ENCODE measurements at places on chromosomes 7 and 10. TPM values are rescaled to one million over a fixed set of nuclear protein-coding genes. Genes with fewer than 3 reads are reported as not detected.

Gene SPRN
- polyA plus RNA-seq, result 1.2 TPM

Gene PHKG1
- polyA plus RNA-seq, result 0.41 TPM

Gene CABCOCO1
- 1.6 TPM for polyA plus RNA-seq

Gene SLC29A4
- 1.0 TPM for polyA plus RNA-seq

Gene HMX3
- polyA plus RNA-seq, result not detected

Gene CCM2
- 27.8 TPM for polyA plus RNA-seq

Gene BMPER
- polyA plus RNA-seq, result 15.9 TPM

Gene GPR26
- not detected for polyA plus RNA-seq

Gene GPR15LG
- not detected for polyA plus RNA-seq

GRCh38 chr7:3916146-3916545, 615.1 kb downstream of the SDK1 start:
- H3K36me3 ChIP-seq, result no peaks in the 10 kb centered on the region
- H3K27ac ChIP-seq, result no peak overlapping the region
- H3K27me3 ChIP-seq, result no peaks in the 10 kb centered on the region
- no peaks in the 10 kb centered on the region for H3K4me1 ChIP-seq
- DNase-seq, result peak; percentile 82
- no peak overlapping the region for H3K4me3 ChIP-seq

GRCh38 chr7:27117887-27118491, 12.6 kb downstream of the HOXA4 start:
- H3K4me3 ChIP-seq, result peak overlapping the region; percentile 57
- peak overlapping the region; percentile 88 for H3K27ac ChIP-seq
- H3K36me3 ChIP-seq, result no peaks in the 10 kb centered on the region
- no peaks in the 10 kb centered on the region for H3K27me3 ChIP-seq
- DNase-seq, result peak; percentile 89

DNA sequence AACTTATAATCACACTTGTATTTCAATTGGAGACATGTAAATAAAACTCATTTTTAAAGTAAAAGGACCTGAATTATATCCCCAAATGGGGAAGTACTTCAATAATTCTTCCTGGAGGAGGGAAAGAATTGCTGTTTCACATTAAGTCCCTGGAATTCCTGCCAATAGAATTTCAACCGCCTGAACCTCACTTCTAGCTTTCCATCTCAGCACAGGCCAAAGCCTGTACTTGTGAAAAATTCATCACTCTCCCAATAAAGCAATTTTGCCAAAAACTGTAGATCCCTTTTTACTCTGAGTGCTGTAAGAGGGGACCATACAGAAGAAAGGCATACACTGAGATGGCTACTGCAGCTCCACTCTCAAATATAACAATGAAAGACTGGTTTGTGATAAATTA, 54.8 kb downstream of the CADPS2 start:
- no peaks in the 10 kb centered on the region for H3K36me3 ChIP-seq
- no peak for DNase-seq
- H3K27ac ChIP-seq, result no peak overlapping the region
- no peaks in the 10 kb centered on the region for H3K4me1 ChIP-seq
- no peak overlapping the region for H3K4me3 ChIP-seq

DNA sequence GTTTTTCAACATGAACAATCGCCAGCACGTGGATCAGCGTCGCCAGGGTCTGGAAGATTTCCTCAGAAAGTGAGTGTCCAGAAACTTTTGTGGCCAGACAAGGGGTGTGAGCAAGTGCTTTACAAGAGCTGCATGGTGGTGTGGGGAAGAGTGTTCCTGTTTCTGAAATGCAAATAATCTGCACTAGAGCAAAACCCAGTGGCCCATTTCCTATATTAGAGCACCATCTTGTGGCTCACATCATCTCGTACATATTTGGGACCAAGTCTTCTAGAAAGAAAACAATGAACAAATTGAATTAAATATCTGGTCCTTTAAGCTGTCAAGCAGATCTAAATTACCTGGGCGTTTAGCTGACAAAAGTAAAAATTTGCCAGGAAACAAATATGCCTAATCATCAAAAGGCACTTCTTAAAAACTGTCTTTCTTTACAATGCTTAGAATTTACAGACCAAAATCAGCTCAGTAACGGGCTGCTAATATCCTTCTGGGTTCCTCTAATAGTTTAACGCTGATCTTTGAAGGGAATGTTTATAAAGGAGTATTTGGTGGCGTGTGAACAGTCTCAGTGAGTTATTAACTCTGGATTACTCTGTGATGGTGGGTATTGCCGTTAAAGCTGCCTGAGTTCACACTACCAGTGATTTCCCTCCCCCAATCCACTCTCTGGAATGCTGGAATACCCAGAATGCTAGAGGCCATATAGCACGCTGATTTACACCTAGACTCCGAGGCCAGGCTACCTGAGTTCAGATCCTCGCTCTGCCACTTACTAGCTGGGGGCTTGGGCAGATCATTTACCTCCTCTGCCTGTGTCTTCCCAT, 73.6 kb downstream of the SNX10 start:
- H3K36me3 ChIP-seq, result no peaks in the 10 kb centered on the region
- H3K27me3 ChIP-seq, result no peaks in the 10 kb centered on the region
- no peaks in the 10 kb centered on the region for H3K4me1 ChIP-seq
- no peak overlapping the region for H3K4me3 ChIP-seq

DNA sequence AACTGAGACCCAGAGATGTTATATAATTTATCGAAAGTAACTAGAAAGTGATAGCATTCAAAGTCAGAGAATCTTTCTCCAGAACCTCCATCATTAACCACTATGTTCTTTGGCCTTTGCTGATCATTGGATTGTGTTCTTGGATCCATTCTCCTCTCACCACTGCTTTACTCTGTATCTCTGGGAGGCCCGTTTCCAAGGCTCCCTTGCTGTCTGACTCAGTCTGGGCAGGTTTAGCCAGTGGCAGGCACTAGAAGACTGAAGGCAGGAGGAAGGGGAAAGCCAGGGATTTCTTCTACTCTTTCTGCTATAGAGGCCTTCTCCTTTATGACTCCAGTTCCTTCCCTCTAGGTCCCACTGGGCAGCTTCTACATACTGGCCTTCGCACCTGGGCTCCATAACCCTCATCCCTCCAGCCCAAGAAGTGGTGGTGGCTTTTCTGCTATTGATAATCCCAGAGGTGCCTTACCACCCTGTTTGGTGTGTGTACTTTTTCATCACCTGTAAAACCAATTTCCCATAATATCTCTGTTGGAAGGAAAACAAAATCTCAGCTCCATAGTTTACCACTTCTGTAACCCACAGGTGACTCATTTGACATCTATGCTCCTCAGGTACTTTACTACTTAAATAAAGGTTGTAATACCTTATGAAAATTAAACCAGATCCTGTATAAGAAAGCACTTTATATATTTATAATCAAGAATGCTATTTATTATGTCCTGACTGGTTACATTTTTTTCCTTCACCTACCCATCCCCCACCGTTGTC, 36.0 kb downstream of the BCAP29 start:
- H3K4me1 ChIP-seq, result no peaks in the 10 kb centered on the region
- H3K4me3 ChIP-seq, result no peak overlapping the region

GRCh38 chr7:121531175-121532070, 135.3 kb upstream of the FAM3C start:
- H3K4me3 ChIP-seq, result no peak overlapping the region
- H3K27me3 ChIP-seq, result no peaks in the 10 kb centered on the region
- H3K36me3 ChIP-seq, result no peaks in the 10 kb centered on the region
- no peak for DNase-seq
- H3K4me1 ChIP-seq, result no peaks in the 10 kb centered on the region

GRCh38 chr10:93680412-93681047, 21.9 kb downstream of the FRA10AC1 start:
- H3K4me3 ChIP-seq, result no peak overlapping the region
- H3K27ac ChIP-seq, result no peak overlapping the region
- H3K36me3 ChIP-seq, result no peaks in the 10 kb centered on the region
- H3K27me3 ChIP-seq, result no peaks in the 10 kb centered on the region
- H3K4me1 ChIP-seq, result no peaks in the 10 kb centered on the region

DNA sequence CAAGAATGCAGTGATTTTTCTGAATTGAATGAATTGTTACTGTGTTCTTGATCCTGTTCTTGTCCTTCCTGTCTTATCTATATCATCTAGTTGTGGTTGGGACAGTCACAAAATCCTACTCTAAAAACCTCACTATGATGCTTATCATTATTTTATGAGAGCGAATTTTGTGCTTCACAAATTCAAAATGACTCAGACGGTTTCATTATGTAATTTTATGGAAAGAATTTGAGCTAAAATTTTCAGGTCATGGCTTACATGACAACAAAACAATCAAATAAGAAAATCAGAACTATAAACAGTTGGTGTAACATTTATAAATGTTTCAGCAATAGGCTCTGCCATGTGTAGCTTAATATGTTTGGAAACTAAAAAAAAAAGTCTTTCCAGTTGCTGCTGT, 6.9 kb downstream of the PRKAR2B start:
- H3K4me3 ChIP-seq, result no peak overlapping the region
- peaks cover 2% of the 10 kb centered on the region for H3K4me1 ChIP-seq
- no peak overlapping the region for H3K27ac ChIP-seq
- no peaks in the 10 kb centered on the region for H3K27me3 ChIP-seq
- DNase-seq, result no peak
- H3K36me3 ChIP-seq, result no peaks in the 10 kb centered on the region

DNA sequence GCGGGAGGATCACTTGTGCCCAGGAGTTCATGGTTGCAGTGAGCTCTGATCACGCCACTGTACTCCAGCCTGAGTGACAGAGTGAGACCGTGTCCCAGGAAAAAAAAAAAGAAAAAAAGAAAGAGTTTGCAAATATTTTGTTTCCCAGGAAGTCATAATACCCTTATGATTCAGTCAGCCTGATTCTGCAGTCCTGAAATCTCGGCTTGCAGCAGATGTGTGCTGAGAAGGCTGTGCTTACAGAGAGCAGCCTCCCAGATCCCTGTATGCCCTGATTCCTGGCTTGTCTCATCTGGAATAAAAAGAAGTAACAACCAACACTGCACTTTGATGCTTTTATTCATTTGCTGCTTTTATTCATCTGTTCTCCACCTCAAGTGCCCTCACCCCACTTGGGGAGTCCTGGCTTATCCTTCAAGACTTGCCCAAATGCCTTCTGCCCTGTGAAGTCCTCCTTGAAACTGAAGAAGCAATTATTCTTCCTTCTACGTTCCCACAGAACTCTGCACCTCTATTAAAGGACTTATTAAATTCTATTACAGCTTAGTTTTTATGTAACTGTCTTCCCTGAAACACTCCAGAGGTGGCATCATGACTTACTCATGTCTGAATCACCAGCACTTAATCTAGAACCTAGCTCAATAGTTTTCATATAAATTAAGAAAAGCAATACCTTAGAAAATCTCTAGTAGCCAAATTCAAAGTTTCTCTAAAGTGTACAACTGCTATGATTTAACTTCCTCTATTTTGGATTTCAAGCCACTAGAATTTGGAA, 27.7 kb upstream of the BPGM start:
- peak; percentile 71 for DNase-seq
- H3K27me3 ChIP-seq, result no peaks in the 10 kb centered on the region
- H3K4me3 ChIP-seq, result no peak overlapping the region
- no peaks in the 10 kb centered on the region for H3K36me3 ChIP-seq
- peak overlapping the region; percentile 85 for H3K27ac ChIP-seq
- H3K4me1 ChIP-seq, result peaks cover 15% of the 10 kb centered on the region

DNA sequence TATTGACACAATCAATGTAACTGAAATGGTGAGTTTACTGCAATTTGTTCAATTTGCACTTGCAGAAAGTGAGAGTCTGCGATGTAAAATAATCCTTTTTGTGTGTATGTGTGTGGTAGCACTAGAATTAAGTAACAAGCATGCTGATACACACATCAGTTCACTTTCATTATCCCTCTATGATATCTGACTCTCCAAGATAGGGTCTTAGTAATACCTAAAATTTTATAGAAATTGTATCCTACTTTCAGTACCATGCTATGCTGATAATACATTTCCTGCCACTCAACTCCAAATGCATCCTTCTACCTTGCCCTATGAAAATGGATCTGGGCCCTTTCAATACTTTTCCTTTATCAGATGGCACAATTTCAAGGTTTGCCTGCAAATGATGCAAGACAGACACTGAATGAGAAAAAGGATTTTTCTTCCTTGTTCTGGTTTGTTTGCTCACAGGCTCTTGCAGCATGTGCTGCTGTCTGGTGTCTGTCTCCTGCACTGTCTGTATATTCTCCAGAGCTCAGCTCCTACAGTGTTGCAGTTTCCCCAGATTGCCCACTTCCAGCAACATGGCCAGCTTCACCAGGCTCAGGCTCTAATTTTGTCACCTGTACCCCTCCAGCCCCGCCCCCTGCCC, 297.9 kb upstream of the HGF start:
- no peaks in the 10 kb centered on the region for H3K36me3 ChIP-seq
- DNase-seq, result no peak
- H3K4me1 ChIP-seq, result no peaks in the 10 kb centered on the region
- no peak overlapping the region for H3K27ac ChIP-seq
